Fibroblast of upper back skin (primary cell): ENCODE measurements at places on chromosomes 5 and 9.

GRCh38 chr9:25260046-25260445 is 418.2 kb downstream of the TUSC1 start:
- DNase-seq: no peak

DNA sequence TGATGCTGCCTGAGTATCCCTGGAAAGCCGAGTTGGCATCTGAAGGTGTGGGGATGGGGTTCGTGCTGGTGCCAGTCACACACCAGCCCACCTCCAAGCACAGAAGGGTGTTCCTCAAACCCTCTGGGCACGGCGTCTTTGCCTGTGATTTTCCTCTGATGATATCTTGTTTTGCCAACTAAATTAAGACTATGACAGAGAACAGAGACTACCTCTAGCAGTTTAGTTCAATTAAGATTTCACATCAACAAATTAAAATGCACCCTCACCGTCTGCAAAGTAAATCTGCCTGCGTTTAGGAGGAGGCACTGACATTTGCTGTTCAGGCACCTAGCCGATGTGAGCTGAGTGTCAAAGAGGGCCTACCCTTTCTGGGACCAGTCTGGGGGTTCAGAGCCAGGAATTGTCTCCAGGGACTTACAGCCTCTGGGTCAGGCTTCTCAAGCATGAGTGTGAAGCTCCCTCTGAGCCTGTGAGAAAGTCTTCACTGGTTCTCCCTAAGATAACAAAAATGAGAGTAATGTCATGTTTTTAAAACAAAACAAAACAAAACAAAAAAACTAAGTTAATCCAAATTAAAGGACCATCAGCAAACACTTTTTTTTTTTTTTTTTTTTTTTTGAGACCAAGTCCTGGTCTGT is 55.4 kb upstream of the CTNNA1 start:
- no peak for DNase-seq

- peak; percentile 93 for DNase-seq
These were observed 488.6 kb upstream of the WWC1 start for GRCh38 chr5:167802755-167803431.

- no peak for DNase-seq
These were observed 375.0 kb upstream of the CCNH start for GRCh38 chr5:87787625-87788256.

GRCh38 chr9:130197386-130197785 is 25.2 kb downstream of the NCS1 start:
- DNase-seq: no peak

GRCh38 chr5:17147170-17147569 is 70.3 kb upstream of the BASP1 start:
- DNase-seq: no peak

GRCh38 chr5:64678374-64678773 is 11.9 kb upstream of the SHISAL2B start:
- no peak for DNase-seq

- DNase-seq: no peak
These were observed 6.1 kb upstream of the COL5A1 start for GRCh38 chr9:134635351-134636148.

DNA sequence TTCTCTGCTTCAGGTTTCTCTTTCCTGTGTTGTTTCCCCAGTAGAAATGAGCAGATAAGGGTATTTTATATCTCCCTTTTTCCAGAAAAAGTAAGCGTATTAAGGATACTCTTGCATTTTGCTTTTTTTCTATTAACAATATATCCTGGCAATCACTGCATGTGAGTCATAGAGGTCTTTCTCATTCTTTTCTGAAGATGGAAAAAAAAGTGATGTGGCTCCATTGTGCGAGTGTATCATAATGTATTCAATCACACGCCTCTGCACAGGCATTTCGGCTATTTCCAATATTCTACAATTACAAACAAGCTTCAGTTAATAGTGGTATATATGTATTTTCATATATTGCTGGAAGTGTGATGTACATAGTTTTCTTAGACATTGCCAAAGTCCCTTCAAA is 155.9 kb downstream of the MED27 start:
- DNase-seq: peak; percentile 16

GRCh38 chr5:169139480-169140050 is 161.4 kb downstream of the SLIT3 start:
- peak; percentile 38 for DNase-seq

DNA sequence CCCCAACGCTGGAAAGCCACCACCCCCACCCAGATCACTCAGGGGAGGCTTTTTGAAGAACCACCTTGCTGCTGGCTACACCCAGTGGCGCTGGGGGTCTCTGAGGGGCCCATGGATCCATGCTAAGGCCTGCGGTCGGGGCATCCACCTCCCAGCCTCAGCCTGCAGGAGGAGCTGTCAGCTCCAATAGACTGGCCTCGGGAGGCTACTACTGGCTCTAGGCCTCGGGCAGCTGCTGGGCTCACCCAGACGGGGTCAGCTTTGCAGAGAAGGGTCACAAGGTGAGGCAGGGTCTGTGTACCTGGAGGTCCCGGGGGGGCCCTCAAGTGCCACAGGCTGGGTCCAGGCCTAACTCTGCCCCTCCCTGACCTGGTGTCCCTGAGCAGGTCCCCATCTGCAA is 193.7 kb downstream of the OLFM1 start:
- DNase-seq: no peak

DNA sequence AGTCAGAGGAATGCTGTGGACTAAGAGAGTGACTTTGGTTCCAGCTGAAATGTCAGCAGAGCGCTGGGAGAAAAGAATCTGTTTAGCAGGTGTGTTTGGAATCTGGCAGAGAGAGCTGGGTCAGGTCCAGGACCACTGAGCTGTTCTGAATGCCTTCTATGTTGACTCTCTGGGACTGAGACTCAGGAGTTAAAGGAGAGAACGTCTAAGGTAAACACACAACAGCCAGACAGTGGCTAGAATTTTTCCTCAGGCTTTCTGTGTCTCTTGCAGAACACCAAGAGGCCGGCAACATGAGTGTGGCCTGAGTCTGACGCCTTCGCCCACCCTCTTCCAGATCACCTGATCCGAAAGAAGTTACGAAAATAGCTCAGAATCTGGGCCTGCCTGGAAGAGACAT is 107.2 kb upstream of the ZNF462 start:
- no peak for DNase-seq

GRCh38 chr9:91269907-91270491 is 91.7 kb downstream of the AUH start:
- DNase-seq: no peak

GRCh38 chr5:136413196-136413595 is 47.9 kb upstream of the TRPC7 start:
- no peak for DNase-seq

DNA sequence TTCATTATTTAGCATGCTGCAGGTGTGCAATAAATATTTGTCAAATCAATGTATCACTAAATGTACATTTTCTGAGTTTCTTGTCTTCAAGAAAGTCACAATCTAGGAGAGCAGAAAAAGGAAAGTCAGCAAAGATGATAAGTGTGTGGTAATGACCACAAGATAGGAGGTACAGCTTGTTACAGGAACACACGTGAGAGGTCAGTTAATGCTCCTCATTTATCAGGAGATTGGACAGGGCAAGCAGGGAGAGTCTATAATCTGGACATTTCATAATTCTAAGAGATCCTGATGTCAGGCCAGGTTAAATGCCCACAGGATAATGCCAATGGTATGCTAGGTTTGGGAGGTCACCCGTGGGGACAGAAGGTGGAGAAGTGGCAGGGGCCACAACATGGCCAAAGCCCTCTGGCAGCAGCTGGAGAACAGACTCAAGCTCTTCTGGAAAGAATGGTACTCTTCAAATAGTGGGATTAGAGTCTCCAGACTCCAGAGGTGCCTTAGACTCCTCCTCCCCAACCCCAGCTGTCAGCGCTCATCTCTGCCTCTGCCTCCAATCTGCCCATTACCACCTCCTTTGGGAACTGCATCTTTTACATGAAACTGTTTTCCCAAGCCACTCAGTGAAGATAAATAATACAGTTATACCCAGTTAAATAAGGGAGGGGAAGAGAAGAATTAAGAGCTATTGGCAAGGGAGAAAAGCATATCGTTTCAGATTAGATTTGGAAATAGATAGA is 114.3 kb downstream of the ASTN2 start:
- DNase-seq: no peak

DNA sequence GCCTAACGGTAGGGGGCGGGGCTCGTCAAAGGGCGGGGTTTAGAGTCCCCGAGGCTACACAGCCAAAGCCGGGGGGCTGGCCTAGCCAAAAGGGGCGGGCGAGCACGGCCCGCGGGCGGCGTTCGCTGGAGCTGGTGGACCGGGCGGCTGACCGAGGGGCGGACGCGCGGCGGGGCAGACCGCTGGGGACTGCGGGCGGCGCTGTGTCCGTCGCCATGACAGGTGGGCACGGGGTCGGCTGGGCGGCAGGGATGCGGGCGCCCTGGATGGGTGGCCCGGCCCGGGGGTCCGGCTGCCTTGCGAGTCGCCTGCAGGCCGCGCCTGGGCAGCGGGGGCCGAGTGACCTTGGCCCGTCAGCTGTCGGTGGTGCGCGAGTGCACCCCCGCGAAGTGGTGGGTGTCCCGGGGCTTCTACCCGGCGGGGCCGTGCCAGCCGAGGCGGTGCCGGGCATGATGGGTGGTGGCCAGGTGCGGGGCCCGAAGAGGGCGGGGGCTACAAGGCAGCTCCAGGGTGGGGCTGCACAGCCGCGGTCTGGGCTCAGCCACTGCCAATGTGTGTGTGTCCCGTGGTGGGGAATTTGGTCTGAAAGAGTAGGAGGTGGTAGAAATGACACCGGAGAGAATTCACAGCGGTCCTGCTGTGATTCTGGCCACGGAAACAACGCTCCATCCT is at the start of gene CARD19:
Gene CARD19, plus strand, starts transcription at position 87 of the 672 bp plus-strand sequence. Its CDS starts 129 bp downstream, at position 216.
- peak; percentile 9 for DNase-seq

- DNase-seq: peak; percentile 65
These were observed 52.2 kb upstream of the TUT7 start for GRCh38 chr9:86406366-86406765.

DNA sequence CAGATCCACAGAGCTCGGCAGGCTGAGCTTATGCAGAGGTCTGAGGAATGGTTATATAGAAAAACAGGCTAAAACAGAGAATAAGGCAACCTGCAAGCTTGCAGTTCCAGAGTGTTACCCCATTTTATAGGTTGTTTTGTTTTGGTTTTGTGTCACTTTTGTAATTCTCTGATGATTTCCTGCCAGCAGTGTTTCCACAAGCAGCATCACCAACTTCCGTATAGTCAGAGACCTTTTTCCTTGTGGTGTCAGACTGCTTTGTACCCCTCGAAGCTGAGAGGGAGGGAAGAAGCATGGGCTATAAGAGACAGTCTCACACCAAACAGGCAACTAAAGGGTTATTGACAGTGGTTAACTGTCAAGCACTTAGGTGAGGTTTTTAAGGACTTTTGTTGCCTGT is 61.8 kb downstream of the TLE4 start:
- DNase-seq: no peak

DNA sequence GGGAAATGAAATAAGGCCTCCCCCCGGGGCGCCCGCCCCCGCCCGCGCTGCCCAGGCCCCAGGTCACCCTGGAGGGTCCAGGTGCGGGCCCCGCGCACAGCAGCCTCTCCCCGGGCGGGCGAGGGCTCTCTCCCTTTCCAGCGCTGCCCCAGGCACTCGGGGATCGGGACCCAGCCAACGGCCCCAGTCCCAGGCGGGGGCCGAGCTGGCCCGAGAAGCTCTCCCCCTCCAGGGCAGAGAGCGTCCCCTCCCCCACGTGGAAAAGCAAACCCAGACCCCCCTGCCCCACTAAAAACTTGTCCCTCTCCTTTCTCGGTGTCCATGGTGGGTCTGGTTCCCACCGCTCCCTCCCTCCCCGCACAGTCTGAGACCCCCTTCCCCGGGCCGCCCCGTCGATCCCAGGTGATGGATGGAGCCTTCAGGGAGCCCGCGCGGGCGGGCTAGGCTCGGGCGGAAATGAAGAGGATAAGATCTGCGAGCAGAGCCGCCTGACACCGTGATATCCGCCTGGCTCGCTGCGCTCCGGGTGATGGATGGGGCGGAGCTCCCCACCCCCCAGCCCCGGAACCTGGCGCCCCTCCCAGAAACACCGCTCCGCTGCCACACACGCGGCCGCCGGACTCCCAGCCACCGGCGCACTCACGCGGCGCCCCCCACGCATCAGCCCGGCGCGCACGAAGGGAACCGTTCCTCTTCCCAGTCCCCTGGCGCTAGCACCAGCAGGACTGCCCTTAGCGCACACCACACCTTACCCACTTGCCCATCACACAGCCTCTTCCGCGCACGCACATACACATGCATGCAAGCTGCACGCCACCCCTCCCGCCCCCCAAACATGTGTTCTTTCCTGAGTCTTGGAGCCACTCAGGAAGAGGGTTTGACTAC is 81.7 kb upstream of the ZBTB43 start:
- DNase-seq: peak; percentile 9

- DNase-seq: no peak
These were observed 5.1 kb downstream of the RPL12 start for GRCh38 chr9:127445851-127446712.

DNA sequence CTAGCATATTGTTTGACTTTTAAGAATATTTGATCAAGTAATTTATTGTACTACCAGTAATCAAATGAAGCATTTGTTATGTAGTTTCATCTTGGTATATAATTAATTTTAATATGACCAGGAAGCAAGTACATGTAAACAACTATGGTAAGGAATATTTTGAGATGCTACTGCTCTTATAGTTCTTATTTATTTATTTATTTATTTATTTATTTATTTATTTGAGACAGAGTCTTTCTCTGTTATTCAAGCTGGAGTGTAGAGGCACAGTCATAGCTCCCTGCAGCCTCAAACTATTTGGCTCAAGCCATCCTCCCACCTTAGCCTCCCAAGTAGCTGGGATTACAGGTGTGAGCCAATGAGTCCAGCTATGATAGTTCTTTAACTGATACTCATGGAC is 8.1 kb downstream of the PPIP5K2 start:
- DNase-seq: no peak

DNA sequence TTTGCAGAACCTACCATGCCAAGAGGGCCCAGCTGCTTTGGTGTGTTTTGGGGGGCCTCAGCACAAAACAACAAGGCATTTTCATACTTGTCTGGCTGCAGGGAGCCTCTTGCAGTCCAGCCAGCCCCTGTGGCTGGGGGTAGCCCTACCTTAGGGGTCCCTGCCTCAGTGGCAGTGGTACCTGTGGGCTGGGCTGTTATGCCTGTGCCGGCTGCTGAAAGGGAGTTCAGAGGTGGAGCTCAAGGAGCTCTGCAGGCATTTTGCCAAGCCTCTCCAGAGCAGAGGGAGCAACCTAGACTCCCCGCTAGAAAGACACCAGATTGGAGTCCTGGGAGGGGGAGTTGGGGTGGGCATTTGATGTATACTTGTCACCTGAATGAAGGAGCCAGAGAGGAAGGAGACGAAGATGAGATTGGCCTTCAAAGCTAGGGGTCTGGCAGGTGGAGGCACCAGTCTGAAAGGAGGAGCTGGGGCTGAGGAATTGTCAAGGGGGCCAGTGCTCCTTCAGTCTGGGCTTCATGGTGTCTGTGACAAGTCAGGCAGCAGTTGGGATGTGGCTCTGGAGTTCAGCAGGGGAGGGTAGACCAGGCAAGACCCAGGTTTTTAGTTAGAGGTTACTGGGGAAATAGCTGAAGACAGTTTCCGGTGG is 1.5 kb downstream of the SHROOM1 start:
- DNase-seq: no peak

DNA sequence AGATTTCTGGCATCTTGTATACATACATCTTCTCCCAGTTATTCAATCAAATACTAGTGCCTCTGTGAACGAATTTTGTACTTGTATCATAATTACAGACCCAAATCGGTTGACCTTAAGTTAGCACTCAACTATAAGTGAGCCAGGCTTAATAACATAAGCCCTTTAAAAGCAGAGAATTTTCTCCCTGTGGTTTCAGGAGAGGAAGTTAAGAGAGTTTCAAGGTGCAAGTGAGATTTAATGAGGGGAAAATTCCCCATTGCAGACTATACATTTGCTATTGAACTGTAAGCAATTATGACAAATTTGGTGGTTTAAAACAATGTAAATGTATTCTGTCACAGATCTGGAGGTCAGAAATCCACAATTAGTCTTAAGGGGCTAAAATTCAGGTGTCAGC is 261.9 kb upstream of the NREP start:
- DNase-seq: no peak

- DNase-seq: peak; percentile 55
These were observed 155.0 kb downstream of the NFIB start for GRCh38 chr9:14158916-14159315.
